ENCODE measurements at places on chromosomes 6 and 20.

GRCh38 chr6:19603721-19604120, 233.4 kb upstream of the ID4 start:
- no peak overlapping the region for H3K4me3 ChIP-seq
- H3K36me3 ChIP-seq = no peaks in the 10 kb centered on the region
- peak; percentile 49 for DNase-seq
- no peaks in the 10 kb centered on the region for H3K27me3 ChIP-seq
- no peaks in the 10 kb centered on the region for H3K4me1 ChIP-seq

DNA sequence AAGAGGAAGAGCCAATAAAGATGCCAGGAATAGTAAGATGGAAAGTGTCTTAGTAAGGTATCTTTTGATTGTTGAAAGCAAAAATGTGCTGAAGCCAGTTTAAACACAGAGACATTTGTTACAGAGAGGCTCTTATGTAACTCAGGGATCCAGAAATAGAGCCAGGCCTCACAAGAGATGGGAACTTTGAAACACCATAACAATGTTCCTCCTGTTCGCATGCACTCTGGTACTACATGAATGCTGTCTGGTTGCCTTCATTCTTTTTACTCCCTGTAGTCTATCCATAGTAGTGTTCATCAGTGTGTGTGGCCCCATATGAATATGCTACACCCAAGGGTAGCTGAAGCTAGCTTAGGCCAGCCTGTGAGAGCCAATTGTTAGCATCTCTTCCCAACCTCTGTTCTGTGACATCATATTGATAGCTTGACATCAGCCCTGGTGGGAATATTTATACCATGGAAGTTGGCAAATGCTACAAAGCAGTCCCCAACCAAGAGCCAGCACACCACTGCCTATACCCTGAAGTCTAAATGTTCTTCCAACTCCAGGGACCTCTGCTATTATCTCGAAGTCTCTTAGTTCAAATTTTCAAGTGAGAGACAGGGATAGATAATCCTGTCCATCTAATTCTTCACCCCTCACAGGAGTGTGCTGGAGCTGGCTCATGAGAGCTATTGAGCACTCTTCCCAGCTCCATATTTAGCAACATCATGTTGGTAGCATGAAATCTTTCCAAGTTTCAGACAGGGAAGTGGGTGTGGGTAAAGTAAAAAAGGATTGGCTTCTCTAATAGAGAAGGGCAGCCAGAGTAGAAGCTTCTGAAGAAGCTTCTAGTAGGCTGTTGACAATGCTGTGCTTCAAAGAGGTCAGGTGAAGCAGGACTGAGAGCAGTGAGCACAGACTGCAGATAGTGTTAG, 7.0 kb downstream of the NDUFAF5 start:
- H3K27me3 ChIP-seq = no peaks in the 10 kb centered on the region
- DNase-seq = no peak
- H3K36me3 ChIP-seq = peaks cover 27% of the 10 kb centered on the region
- H3K27ac ChIP-seq = no peak overlapping the region
- H3K4me1 ChIP-seq = no peaks in the 10 kb centered on the region
- H3K4me3 ChIP-seq = no peak overlapping the region

DNA sequence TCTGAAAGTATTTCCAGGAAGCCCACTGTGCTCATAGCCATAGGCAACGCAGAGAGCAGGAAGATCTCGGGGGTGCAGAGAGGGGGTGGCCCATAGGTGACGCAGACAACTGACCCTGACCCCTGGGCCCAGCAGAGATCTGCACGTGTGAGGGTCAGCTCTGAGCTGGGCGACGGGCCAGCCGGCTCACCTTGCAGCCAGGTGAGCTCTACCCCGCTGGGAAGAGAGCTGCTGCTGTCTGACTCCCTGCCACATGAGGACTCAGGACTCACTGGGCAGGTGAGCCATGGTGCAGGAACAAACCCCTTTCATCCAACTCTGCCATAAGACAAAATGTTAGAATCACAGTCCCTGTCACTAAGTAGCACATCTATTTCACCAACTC, 19.6 kb downstream of the ZBTB46 start:
- H3K27ac ChIP-seq = no peak overlapping the region
- H3K4me3 ChIP-seq = no peak overlapping the region
- no peaks in the 10 kb centered on the region for H3K36me3 ChIP-seq

GRCh38 chr6:91566467-91566866, 979.6 kb upstream of the MAP3K7 start:
- H3K36me3 ChIP-seq = no peaks in the 10 kb centered on the region
- H3K27me3 ChIP-seq = no peaks in the 10 kb centered on the region
- no peak overlapping the region for H3K27ac ChIP-seq
- DNase-seq = no peak
- no peaks in the 10 kb centered on the region for H3K4me1 ChIP-seq

GRCh38 chr6:5582762-5583161, 321.4 kb downstream of the FARS2 start:
- no peak for DNase-seq
- no peaks in the 10 kb centered on the region for H3K36me3 ChIP-seq
- H3K27me3 ChIP-seq = no peaks in the 10 kb centered on the region
- H3K4me3 ChIP-seq = no peak overlapping the region

DNA sequence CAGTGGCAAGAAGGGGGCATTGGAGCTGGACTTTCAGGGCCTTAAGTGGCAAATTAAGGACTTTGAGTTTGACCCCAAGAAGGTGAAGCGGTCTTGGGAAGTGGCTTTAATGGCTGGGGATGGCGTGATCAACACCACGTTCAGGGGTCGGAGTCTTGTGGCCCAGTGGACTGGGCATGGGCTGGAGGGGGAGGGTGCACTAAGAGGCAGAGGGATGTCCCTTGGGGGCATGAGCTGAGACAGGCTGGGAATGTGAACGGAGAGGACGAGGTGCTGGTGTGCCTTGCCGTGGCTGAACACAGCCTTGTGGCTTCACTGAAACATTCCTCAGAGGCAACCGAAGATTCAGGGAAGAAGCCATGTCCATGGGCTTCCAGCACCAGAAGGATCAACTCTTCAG, 227.0 kb downstream of the SYNDIG1 start:
- no peak overlapping the region for H3K27ac ChIP-seq
- no peak overlapping the region for H3K4me3 ChIP-seq
- DNase-seq = no peak
- H3K36me3 ChIP-seq = no peaks in the 10 kb centered on the region
- no peaks in the 10 kb centered on the region for H3K27me3 ChIP-seq

DNA sequence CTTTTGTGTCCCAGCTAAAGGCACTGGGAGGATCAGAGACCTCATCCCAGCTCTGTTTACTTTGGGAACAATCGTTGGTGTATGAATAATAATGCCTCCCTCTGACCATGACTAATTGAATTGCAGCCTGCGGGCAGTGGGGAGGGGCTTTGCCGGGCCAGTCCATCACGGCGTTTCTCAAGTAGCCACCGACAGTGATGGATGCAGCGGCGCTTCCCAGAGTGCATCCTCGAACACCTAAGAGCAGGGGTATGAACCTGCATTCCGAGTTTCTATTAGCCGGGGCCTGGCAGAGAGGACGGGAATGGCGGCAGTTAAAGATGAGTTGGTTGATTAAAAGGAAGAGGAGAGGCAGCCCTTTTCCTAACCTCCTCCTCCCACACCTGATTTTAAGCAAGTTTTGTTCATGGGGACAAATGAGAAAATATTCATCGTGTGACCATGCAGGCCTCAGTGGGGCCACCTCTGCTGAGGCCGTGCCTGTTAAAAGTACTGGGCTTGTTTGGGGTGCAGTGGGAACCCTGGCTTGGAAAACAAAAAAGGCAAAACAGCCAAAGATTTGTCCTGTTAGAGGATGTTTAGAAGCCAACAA, 154.1 kb downstream of the FOXA2 start:
- no peak for DNase-seq
- no peaks in the 10 kb centered on the region for H3K36me3 ChIP-seq
- no peak overlapping the region for H3K4me3 ChIP-seq
- no peaks in the 10 kb centered on the region for H3K27me3 ChIP-seq
- H3K4me1 ChIP-seq = no peaks in the 10 kb centered on the region

DNA sequence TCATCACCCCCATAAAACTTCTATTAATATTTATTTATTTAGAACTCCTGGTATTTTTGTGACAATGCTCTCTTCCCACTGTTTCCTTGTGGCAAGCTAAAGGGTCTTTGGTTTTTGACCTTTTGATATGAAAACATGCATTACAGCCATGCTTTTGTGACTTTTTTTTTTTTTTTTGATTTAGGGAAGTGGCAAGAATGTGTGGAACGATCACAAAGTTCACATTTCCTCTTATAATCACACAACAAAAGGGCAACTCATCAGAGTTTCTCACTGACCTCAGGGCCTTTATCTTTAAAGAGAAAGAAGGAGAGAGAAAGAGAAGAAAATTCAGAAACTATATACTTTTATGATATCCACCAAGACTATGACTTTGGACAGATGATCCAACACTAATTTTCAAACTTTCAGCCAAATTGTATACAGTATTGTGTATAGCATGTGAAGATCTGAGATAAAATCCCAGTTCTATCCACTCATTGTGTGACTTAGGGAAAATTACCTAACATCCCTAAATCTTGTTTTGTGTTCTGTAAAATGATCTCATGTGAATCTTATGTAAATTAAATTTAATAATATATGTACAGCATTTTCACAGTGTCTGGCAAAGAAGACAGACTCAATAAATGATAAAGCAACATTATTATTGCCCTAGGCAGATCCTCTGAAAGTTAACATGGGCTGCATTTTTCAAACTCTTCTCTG, 106.8 kb upstream of the MARCKS start:
- H3K27me3 ChIP-seq = no peaks in the 10 kb centered on the region
- H3K4me3 ChIP-seq = no peak overlapping the region
- no peak for DNase-seq
- no peak overlapping the region for H3K27ac ChIP-seq
- peaks cover 5% of the 10 kb centered on the region for H3K4me1 ChIP-seq

DNA sequence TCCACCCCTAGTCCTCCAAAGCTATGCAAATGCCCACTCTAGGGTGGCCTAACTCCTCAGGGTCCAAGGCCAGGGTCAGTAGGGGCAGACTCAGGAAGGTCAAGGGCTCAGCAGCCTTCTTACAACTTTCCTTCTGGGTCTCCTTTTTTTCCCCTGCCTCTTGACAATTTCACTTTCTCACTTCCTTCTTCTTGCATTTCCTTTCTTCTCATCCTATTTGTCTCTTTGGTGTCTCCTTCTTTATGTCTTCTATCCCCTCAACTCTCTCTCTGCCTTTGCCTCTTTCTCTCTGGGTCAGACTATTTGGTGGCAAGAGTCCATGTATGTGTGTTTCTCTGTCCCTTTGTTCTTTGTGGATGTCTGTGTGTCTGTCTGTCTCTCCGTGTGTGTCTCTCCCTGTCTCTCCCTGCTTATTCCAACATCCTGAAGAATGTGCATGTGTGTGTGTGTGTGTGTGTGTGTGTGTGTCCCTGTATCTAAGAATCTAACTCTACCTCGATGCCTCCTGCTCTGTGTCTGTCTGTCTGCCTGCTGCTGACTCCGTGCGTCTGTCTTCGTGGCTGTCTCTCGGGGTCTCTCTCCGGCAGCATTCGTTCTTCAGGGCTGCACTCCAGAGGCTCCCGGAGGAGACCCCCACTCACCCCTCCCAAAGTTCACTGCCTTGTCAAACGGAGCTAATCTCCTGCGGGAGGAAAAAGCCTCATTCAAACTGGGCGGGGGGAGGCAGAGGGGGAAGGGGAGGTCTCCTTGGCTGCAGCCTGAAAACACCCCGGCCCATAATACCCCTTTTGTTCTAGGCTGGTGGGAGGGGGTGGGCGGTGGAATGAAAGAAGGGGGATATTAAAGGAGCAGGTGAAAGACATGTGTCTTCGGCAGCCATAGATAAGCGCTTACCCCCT, 51.7 kb upstream of the FOXP4 start:
- DNase-seq = no peak
- H3K4me1 ChIP-seq = no peaks in the 10 kb centered on the region
- no peaks in the 10 kb centered on the region for H3K27me3 ChIP-seq

GRCh38 chr6:16236009-16236501, 2.3 kb upstream of the GMPR start:
- H3K27me3 ChIP-seq = no peaks in the 10 kb centered on the region
- H3K27ac ChIP-seq = no peak overlapping the region
- no peak overlapping the region for H3K4me3 ChIP-seq

DNA sequence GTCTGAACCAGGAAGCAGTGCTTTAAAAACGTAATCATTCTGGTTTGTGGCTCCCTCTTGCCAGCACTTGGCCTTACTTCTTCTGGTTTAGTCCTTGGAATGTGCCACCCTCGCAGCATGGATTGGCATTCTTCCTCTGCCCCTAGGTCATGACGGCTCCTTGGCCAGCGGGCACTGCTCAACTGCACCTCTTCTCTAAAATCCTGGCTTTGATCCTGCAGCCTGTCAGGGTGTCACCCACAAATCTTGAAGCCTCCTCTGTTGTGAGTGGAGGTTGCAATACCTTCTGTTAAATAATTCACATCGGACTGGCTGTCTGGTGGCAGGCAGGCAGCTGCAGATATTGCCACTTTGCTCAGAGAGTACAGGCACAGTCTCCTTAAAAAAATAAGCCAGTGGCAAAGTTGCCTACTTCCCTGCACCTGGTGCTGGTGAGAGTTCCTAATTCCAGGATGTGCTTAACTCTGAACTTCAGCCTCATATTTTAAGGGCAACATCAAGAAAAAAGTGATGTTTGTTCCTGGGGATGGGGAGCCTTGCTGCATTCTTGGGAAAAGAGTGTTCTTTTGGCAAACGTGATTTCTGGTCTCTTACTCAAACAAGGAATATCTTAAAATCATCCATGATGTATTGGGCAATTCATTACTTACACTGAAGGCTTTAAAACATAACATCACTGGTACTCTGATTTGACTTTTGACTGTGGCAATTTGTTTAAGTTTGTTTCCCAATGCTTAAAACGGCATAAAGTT, 179.8 kb downstream of the FOXA2 start:
- H3K27ac ChIP-seq = no peak overlapping the region
- no peaks in the 10 kb centered on the region for H3K4me1 ChIP-seq
- H3K4me3 ChIP-seq = no peak overlapping the region

DNA sequence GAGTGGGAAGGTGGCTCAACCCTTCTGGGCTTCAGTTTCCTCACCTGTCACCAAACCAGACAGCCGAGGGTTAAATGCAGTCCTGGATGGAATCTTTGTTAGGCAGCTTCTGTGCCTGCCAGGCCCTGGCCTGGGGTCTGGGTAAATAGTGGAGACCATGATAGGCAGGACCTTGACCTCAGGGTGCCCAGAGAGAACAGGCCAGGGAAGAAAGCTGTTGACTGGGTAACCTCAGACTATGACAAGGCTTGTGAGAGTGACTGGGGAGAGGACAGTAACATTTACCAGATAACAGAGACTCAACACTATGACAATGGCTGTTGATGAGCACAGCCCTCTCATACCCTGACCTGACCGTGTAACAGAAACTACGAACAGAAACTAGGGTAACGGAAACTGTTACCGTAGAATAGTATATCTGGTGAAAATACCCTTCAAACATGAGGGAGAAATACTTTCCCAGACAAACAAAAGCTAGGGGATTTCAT, 218.3 kb downstream of the PREX1 start:
- no peaks in the 10 kb centered on the region for H3K4me1 ChIP-seq
- DNase-seq = no peak
- H3K27ac ChIP-seq = no peak overlapping the region
- H3K27me3 ChIP-seq = no peaks in the 10 kb centered on the region

DNA sequence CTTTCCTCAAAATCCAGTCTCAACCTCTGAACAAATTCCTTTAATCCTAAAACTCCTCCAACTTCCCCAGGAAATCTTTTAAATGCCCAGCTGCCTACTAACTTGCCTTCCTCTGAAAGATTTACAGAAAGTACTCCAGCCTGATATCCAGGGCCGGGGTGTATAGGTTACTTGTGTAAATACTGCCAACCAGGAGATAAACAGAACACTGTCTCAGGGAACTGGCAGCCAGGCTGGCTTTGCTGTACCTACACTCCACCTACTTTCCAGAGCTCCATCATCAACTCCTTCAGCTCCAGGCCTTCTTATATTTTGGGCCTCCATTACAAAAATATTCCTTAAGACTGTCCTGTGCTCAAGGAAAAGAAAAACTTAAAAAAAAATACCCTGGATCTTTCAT, 85.9 kb downstream of the CEP162 start:
- no peak overlapping the region for H3K27ac ChIP-seq
- no peak for DNase-seq
- H3K4me1 ChIP-seq = no peaks in the 10 kb centered on the region

Measured in colonic mucosa (tissue), 4 donors.